ENCODE measurements at places on chromosomes 2 and 18.

DNA sequence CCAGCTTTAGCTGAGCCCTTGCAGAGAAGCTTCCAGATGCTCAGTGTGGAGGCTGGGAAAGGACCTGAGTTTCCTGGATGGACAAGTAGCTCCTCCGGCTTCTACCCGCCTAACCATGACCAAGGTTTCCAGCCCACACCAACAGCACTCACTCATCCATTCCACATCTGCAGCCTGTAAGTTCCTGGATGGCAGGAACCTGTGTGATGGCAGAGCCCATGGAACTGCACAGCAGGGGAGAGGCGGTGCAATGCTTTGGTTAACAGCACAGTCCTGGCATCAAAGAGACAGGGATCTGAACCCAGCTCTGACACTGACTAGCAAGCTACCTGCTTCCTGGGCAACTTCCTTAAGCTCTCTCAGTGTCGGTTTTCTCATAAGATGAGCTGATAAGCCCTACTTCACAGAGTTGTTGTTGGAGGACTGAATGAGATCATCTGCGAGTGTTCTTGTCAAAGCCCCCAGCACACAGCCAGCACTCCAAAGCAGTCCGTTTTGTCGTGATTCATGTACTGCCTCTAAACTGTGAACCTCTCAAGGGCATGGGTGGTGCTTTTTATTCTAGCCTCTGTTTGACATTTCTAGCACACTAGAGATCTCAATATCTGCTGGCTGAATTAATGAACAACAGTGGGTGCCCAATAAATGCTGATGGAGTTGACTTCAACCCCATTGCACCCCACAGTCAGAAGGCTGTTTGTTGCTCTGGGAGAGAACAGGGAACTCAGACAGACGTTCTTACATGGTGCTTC, 41.6 kb upstream of the OTOF start:
- DNase-seq: no peak

DNA sequence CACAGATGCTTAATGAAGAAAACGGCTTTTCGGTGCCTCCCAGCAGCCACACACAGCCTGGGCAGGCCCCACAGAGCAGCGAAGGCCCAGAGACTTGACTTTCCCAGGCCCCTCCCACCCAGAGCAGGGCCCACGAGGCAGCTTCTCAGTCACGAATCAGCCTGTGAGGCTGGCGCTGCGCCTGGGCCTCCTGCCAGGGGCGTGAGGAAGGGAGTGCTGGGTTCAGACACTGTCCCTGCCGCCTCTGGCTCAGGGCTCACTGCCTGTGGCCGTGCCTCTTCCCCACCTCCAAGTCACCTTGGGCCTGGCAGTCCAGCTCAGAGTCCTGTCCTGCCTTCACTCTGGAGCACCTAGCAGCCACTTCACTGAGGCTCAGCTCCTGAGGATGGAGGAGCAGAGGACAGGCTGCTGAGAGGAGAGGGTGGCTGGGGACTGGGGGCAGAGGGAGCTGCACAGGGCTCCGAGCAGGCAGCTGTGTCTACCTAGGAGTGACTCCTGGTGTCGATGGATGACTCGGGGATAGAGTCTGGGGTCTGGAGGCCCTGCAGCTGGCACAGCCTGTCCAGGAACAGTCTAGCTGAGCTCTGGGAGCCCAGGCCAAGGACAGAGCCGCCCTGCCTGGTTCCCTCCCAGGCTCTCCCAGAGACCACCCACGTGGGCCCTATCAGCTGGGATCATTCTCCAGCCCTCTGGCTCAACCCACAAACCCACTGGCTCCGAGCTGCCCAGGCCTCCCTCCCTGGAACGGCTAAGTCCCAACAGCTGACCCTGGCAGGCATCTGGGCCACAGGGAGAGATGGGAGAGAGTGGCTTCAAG, 36.4 kb upstream of the FOSL2 start:
- DNase-seq: no peak

DNA sequence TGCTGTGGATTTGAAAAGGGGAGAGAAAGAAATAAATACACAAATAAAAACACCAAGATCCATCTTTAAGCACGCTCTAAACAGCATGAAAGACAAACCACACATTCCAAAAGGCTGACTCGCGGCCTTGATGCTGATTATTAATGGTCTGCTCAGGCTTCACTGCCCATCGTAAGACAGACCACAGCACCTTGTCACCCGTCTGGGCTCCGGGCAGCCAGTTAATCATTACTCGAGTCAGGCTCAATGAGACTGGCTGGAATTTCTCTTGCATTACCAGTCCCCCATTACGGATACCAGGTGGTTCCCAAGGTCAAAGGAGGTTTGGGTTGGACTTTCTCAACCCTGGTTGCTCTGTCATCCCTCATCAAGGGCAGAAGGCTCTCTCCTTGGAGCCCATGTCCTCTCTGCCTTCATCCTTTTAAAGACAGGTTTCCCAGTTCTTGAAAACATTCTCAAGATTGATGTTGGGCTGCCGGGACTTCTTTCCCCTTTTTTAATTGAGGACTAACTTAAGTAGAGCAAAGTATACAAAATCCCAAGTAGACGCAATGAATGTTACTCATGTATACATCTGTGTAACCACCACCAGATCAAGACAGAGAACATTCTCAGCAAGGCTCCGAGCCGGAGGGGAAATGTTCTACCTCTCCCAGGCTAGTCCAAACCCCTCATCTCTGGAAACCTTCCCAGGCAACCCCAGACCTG, 8.1 kb downstream of the SMAD7 start:
- no peak for DNase-seq

DNA sequence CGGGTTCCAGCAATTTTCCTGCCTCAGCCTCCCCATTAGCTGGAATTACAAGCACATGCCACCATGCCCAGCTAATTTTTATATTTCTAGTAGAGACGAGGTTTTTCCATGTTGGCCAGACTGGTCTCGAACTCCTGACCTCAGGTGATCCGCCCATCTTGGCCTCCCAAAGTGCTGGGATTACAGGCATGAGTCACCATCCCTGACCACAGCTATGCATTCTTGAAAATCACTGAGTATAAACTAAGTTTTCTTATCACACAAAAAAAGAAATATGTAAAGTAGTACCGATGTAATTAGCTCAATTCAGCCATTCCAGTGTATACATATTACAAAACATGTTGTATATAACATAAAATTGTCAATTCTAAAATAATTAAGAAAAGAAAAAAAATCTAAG, 232.7 kb downstream of the MBD2 start:
- no peak for DNase-seq

GRCh38 chr18:58557008-58557435, 71.9 kb downstream of the ALPK2 start:
- DNase-seq: no peak

DNA sequence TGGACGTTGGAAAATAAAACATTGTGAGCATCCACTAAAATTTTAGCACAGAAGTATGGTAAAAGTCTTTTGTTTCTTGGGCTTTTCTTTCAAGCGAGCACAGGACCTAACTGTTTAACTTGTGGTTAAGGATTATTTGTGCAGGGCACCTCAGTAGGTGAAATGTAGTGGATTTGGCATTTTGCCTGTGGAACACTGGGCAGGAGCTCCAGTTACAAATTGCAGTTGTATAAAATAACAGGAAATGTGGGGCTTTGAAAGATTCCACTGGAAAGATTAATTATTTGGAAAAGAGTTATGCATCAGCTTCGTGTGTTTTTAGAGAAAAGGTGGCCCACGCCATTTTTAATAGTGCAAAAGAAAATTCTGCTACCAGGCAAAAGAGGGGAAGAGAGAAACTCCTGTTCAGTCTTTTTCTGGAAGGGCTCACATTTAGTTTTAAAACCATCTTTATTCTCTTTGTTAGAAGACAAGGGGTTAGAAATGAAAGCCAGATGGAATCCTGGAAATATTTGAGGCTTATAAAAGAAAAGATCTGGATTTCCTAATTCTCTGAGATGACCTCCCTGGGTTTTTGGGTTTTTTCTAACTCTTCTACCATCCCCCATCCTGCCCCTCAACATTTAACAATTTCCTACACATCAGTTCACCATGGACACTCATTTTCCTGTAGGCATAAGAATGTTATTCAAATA, 144.3 kb upstream of the SERTAD2 start:
- no peak for DNase-seq

- DNase-seq: no peak
Observed at GRCh38 chr2:53021292-53021691, 746.3 kb upstream of the CHAC2 start.
